ENCODE measurements at places on chromosomes 3 and 15. TPM values are rescaled to one million over a fixed set of nuclear protein-coding genes. Genes with fewer than 3 reads are reported as not detected.

DNA sequence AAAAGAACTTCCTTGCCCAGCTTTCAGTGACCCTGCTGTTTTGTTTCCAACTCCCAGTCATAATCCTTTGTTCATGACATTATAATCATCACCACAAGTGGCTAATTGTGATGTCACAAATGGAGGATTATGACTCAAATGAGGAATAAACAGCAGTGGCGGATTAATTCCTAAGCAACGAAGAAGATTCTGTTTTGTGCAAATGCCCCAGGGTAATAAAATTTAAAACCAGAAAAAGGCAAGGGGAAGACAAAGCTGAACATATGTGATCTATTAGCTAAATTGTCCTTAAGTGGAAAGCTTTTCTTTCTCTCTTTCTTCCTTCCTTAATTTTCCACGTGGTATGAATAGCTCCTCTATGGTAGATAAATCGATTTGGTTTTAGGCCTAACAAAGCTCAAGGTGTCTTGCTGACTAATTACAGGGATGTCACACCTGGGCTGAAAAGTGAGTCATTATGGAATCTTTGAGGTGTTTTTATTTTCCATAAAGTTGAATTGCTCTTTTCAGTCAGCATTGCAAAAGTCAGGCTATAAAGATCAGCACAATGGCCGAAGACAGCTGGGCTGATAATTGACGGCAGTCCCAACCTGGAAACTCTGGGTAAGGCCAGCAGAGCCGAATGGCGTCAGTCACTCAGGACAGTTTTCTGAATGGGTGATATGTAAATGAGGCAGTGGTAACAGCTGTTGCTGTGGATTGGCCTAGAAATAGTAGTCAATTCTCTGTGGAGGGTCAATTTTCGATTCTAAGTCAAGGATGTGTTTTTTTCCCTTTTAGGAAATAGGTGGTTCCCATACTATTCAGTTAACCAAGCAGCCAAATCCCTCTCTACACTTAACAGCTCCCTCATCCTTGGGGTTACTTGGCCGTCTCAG lies 121.5 kb downstream of the PTPRG start:
- DNase-seq: no peak
- no peaks in the 10 kb centered on the region for H3K36me3 ChIP-seq
- H3K4me3 ChIP-seq: no peak overlapping the region
- H3K27me3 ChIP-seq: no peaks in the 10 kb centered on the region
- H3K27ac ChIP-seq: no peak overlapping the region

- no peaks in the 10 kb centered on the region for H3K27me3 ChIP-seq
- DNase-seq: no peak
- H3K27ac ChIP-seq: no peak overlapping the region
- no peaks in the 10 kb centered on the region for H3K4me1 ChIP-seq
- H3K4me3 ChIP-seq: no peak overlapping the region
Observed at GRCh38 chr3:17831366-17831765, 88.9 kb upstream of the TBC1D5 start.

GRCh38 chr15:98785807-98786621 lies 137.7 kb downstream of the IGF1R start:
- H3K4me3 ChIP-seq: no peak overlapping the region
- H3K36me3 ChIP-seq: no peaks in the 10 kb centered on the region
- H3K4me1 ChIP-seq: peaks cover 22% of the 10 kb centered on the region
- no peak overlapping the region for H3K27ac ChIP-seq
- DNase-seq: no peak
- no peaks in the 10 kb centered on the region for H3K27me3 ChIP-seq

- no peak for DNase-seq
- H3K27ac ChIP-seq: no peak overlapping the region
Observed at GRCh38 chr3:161796780-161797179, 300.2 kb downstream of the OTOL1 start.

UBA3 gene
- total RNA-seq: 79.2 TPM

TMEM40 gene
- 2.0 TPM for total RNA-seq
